ENCODE measurements at places on chromosomes 7 and 10. TPM values are rescaled to one million over a fixed set of nuclear protein-coding genes. Genes with fewer than 3 reads are reported as not detected.

LMOD2 gene
- not detected for total RNA-seq

DCLRE1C gene
- total RNA-seq = 12.7 TPM

NEUROD6 gene
- 4.2 TPM for total RNA-seq

TRIM50 gene
- not detected for total RNA-seq

ELMO1 gene
- 84.7 TPM for total RNA-seq

CALHM3 gene
- not detected for total RNA-seq

NKX1-2 gene
- total RNA-seq = 1.8 TPM

Measured in diencephalon (tissue), 1 donor.